ENCODE measurements at places on chromosomes 13 and 19. TPM values are rescaled to one million over a fixed set of nuclear protein-coding genes. Genes with fewer than 3 reads are reported as not detected.
A peak's percentile ranks its signal among the peaks of the same experiment; 100 is the strongest.

Gene FAAP24
- total RNA-seq, result 2.4 TPM

Gene RFXAP
- 10.5 TPM for total RNA-seq

Gene C5AR2
- total RNA-seq, result not detected

Gene CACNG7
- 1.9 TPM for total RNA-seq

DNA sequence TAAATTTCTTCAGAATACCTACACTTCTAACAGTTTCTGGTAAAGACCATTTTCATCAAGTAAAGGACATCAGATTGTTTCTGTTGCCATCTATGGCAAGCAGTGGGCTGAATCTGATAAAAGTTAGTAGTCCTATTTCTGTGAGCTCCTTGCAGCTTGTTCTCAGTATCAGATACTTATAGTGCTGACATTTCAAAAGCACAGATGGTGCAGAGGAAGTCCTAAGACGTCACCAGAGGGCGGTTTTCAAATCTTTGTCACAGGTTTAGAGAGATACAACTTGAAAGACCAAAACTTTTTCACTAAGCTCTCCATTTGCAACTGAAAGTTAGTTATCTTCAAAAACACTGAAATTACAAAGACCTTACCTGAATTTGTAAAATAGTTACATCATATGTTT, 719.8 kb downstream of the SLITRK1 start:
- peak; percentile 44 for DNase-seq

DNA sequence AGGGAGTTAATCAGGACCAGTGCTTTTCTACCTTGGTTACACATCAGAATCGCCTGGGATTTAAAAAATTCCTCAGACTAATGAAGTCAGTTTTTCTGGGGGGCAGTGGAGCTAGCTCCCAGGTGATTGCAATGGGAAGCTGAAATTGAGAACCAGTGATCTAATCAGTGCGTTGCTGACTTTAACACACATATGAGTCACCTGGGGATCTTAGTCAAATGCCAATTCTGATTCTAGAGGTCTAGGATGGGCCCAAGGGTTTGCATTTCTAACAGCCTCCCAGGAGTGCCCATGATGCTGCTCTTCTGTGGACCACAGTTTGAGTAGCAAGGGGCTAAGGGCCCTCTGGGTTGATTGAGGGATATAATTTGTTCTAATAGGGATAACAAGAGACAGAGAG, 54.5 kb downstream of the KL start:
- DNase-seq, result no peak

DNA sequence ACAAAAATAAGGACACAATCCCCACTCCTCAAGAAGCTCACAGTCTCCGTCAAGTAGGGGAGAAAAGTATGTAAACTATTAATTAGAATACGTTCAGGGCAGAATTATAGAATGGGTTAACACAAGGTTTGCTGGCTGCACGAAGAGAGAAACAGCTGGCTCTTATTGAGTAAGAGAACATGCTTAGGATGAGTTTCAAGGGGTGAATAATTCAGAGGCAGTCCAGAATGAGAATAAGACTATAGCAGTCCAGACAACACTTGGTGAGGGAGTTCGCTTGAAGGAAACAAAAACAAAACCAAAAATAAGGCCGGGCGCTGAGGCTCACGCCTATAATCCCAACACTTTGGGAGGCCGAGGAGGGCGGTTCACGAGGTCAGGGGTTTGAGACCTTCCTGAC, 61.9 kb downstream of the THSD1 start:
- DNase-seq, result no peak

- peak; percentile 55 for DNase-seq
Measured at GRCh38 chr19:4369888-4370260, 26.5 kb downstream of the MPND start.

DNA sequence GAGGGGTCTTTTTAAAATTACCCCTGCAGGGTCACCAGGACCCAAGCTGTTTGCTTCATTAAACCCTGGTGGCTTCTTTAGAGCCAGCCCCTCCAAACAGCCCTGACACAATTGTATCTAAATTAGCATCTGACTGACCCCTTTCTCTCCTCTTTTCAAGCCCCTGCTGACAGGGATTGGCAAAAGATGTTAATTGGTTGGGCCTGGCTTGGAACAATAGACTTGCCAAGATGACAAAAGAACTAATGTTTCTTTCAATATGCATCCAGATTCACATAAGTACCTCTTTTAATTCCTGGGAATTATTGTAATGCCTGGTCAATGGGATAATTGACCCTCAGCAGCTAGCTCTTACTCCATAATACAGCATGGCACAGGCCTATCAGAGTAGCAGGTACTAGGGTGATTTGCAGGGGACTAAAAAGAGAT, 140.8 kb downstream of the SHISA2 start:
- no peak for DNase-seq

DNA sequence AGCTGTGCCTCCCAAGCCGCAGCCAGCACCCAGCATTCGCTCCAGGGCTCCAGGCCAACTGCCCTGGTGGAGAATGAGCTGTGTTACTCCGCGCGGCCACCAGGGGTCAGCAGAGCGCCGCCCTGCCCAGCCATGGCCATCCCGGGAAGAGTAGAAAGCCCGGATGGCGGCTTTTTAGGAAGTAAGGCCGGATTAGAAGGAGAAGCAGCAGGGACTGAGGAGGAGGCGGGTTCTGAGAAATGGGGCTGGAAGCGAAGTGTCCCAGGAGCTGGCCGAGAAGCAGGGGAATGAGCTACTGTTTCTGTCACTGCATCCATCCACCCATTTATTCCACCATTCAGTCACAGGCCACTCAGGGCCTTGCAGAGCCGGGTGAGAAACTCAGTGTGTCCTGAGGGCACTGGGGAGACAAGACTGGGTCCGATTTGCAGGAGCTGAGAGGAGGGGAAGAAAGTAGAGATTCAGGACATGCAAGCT, 6.6 kb upstream of the NPAS1 start:
- peak; percentile 79 for DNase-seq

GRCh38 chr13:41562083-41562482, 104.7 kb downstream of the RGCC start:
- peak; percentile 90 for DNase-seq

GRCh38 chr13:33490461-33491327, 205.1 kb upstream of the STARD13 start:
- DNase-seq, result peak; percentile 78

All from cardiac muscle cell (in vitro differentiated cells and primary cell).